HS-27A (cell line): ENCODE measurements at places on chromosomes 5 and 9.

- peak; percentile 69 for DNase-seq
Measured at GRCh38 chr5:32223972-32224609, 50.0 kb upstream of the GOLPH3 start.

GRCh38 chr5:112576298-112576925 is 157.3 kb upstream of the EPB41L4A start:
- no peak for DNase-seq

DNA sequence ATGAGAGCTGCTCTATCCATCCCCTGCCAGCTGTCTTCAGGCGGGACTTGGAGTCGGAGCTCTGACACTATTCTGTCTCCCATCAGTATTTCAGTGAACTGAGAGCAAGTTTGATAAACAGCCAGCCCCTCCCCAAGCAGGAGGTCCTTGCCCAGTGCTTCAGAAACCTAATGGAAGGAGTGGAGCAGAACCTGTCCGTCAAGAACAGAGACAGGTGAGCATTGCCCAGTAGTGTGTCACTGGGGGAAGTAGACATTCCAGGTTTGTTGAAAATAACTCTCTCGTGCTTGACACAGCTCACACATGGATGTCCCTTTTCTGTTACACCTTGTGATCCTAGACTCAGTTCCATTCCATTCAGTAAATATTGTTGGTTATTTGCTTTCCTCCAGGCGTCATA is 13.2 kb upstream of the TLX3 start:
- DNase-seq, result no peak

GRCh38 chr5:93915142-93915553 is 173.7 kb upstream of the POU5F2 start:
- no peak for DNase-seq

- DNase-seq, result no peak
Measured at GRCh38 chr5:151234476-151235238, 10.8 kb upstream of the CCDC69 start.
